ENCODE measurements at places on chromosomes 2 and 18.
A peak's percentile ranks its signal among the peaks of the same experiment; 100 is the strongest.

DNA sequence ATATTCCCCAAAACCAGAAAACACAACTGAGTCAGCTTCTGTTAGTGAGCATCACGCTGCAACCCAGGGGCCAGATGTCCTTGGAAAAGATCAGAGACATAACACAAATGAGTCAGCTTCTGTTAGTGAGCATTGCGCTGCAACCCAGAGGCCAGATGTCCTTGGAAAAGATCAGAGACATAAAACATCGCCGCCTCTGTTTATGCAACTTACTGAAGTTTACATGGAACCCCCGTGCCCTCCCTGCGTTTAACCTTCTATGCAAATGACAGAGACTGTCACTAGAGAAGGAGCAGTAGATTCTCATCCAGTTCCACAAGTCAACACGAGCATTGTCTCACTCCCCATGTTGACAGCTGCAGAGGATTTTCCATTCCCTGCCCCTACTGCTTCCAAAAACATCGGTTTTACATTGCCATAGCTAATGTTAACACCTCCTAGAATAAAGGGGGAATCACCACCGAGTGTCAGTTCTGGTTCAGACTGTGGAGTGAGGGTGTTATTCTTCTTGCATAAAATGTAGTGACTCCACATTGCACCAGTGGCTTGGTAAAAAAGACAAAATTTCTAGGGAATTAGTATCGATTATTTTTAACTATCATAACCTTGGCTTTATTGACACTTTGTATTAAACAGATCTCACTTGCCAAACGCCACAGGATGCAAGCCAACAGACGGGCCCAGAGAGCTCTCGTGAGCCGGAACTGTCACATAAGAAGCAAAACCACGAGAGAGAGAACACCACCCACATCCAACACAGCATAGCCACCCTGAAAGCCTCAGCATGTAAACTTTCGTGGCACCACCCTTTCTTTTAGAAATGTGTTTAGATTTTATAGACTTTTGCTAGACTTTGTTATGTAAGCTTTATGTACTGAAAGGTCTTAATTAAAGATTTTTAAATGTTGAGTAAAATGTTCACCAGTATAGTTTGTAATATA lies 87.7 kb downstream of the SH3YL1 start:
- no peak for DNase-seq

DNA sequence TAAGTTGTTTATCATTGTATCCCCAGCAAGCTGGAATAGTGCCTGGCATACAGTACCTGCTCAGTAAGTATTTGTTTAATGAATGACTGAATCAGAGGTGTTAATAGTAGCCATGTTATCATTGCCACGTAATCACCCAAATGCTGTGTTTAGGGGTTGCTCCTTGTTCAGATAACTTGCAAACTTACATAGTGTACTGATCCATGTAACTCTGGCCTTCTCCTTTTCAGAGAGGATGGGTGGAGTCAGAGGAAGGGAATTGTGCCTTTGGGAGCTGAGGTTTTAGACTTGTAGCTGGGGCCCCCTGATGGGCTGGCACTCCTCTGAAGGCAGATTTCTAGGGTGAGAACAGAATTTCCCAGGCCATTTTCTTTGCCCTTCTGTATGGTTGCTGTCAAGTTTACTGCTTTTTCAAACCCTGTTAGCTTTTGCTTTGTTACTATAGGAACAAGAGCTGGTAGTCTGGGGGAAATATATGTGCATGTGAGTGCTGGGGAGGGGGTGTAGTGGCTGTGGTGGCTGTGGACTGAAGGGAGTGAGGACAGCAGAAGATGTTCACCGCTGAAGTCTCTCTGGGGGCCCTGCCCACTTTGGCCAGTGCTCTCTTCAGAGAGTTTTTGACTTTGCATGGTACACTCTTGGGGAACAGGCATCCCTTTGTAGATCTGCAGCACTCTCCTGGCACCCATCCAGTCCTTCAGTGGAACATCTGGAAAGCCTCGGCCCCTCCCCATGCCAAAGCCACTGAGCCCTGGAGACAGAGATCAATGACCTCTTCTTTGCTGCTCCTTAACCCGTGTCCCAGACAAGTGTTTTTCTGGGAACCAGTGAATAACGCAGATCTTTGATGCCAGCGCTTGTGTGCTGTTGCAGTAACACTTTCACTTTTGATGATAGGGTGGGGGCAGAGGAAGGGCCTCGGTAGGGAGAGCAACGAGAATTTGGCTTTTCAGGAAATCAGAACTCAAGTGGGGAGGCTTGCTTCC lies 209.0 kb downstream of the PRKCE start:
- peak; percentile 75 for DNase-seq

DNA sequence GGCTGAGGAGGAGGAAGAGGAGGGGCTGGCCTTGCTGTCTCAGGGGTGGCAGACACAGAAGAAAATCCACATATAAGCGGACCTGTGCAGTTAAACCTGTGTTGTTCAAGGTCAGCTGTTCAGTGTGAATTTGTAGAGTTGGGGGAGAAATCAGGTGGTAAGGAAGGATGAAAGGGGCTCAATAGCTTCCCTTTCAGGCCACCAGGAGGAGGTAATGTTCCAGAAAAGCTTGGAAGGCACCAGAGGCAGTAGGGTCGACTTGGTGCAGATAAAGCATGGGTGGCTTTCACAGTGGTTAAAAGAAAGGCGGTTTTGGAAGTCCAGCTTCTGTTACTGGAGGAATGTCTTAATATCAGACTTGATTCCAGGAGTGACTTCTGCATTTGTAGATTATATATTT lies 167.4 kb downstream of the THSD7B start:
- peak; percentile 5 for DNase-seq

DNA sequence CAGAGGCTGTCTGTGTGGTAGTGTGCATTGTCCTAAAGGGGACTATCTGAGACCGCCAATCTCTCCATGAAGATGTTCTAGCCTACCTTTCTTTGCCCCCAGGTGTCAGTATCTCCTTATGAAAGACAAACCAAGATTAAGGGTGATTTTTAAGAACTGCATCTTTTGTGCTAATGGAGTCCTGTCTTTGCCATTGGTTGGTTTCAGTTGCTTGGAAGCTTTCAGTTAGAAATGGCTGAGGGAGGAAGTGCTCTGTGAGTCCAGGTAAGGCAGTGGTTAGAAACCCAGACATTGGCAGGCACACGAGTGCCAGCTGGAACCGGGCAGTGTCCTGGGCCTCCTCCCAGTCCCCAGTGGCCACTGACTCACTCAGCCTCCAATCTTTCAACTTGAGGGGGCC lies 111.3 kb downstream of the DOCK10 start:
- DNase-seq: no peak

DNA sequence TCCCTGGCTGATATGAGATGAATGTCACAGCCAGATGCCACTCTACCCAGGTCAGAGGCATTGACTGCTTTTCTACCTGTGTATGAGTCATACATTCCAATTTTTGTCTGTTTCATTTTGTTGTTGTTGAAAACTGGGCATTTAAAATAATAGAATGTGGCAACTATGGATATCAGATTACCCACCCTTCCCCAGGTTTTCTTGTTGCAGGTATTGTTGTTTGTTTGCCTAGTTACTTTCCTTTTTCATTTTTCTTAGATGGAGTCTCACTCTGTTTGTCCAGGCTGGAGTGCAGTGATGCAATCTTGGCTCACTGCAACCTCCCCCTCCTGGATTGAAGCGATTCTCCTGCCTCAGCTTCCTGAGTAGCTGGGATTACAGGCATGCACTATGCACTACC lies 70.2 kb downstream of the LRRC30 start:
- no peak for DNase-seq

GRCh38 chr2:186477790-186478189 lies 8.3 kb upstream of the ZC3H15 start:
- no peak for DNase-seq

DNA sequence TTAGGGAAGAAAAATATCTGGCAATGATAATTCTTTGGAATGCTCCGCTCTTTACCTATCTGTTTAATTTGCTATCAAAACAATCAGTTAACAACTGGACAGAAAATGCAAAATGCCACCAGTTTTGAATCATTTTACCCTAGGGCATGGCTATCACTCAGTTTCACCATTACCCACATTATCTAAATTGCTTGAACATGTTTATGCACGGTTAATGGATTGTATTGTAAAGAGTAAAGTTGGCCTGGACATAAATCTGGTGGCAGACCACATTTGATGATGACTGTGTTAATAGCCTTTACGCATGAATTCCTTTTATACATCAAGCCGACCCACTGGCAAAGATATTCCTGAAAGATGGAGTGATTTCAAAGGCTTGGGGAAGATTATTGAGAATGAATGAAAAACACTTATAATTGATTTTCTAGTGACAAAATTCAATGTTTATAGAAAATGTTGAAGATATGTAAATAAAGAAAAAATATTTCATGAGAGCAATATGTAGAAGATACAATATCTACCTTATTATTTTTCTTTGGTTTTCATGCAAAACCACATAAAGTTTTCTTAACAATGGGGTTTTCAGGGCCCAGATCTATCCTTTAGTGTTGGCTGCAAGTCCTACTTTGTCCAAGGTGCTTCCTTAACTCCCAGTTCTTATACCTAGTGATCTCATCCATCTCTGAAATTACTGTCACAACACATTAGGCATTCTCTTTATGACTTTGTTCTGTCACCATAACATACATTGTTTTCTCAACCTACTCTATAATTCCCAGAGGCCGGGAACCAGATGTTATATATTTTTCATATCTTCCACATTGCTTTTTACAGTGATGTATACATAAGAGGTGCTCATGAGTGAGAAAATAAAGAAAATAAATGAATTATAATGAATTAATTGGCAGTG lies 265.1 kb downstream of the RIT2 start:
- DNase-seq: no peak
